Fibroblast of lung (primary cell): ENCODE measurements at places on chromosomes 4 and X.

DNA sequence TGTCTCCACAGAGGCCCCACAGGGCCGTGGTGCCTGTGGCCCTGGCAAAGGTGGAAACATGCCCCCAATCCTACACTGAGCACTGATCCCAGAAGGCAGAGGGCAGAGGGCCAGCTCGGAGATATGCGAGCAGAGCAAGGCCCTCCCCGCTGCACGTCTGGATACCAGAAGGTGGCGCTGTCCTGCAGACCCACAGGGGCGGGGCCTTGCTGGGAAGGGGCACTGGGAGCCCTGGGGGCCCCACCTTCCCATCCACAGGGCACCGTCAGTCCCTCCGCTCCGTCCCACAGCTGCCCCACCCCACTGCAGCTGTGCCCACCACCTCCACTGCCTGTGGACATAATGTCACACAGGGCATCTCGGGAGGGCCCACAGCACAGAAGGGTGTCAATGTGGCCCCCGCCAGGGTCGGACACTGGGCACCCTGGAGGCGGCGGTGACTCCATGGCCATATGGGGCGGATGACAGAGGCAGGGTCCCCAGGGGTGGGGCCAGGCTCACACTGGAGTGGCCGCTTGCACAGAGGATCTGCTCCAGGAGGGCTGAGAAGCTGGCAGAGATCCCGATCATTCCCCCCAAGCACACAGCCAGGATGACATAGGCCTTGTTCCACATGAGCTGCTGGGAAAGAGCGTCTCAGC is 4.8 kb downstream of the SLC49A3 start:
- peak; percentile 59 for DNase-seq

GRCh38 chr4:152041295-152041694 is 280.5 kb upstream of the GATB start:
- DNase-seq, result no peak

DNA sequence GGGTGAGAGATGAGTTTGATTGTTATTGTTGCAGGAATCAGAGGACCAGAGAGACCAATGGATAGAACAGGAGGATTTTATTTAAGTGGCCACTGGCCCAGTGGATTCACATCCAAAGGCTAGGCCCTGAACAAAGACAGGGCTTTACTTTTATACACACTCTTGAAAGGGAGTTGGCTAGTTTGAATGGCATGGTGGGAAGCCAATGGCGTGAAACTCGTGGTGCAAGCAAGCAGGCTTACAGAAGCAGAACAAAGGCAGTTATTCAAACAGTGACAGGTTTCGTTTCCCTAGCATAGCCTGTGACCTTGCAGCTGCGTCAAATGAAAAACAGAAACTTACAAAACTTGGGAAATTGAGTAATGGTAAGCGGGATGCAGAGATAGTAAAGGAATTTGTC is 110.2 kb upstream of the PRDX4 start:
- peak; percentile 2 for DNase-seq

GRCh38 chr4:117357437-117357836 is 272.1 kb upstream of the TRAM1L1 start:
- no peak for DNase-seq

DNA sequence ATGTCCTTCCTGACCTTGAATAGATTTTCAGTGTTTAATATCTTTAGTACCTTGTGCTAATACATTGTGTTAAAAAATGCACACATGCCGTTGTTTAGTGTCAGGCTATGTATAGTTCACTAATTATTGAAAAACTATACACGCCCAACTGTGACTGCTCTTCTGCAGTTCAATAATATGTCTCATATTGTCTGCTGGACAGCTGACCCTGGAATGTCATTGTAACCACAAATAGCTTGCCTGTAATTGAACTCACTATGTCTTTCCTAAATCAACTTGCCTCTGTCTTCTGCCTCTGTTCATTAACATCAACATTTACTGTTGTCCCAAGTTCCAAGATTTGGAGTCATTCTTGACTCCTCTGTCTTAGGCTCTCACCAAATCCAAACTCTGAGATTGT is 114.5 kb downstream of the TMA16 start:
- DNase-seq, result no peak

DNA sequence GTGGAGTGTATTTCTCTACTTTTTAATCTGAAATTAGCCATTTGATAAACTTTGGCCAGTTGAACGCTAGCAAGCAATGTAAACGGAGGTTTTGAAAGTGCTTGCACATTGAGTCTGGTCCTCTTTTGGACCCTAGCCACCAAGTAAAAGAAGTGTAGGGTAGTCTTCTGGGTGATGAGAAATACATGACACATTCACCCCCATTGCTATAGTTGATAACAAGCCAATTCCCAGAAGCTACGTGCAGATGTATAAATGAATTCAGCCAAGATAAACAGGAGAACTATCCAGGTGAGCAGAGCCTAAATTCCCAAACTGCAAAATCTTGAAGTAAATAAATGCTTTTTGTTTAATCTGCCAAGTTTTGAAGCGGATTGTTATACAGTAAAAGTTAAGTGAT is 965.4 kb upstream of the GRIA3 start:
- DNase-seq, result peak; percentile 5

- peak; percentile 14 for DNase-seq
Measured at GRCh38 chr4:142778430-142778829, 67.7 kb downstream of the INPP4B start.

- peak; percentile 4 for DNase-seq
Measured at GRCh38 chr4:178745203-178745602, 1303.0 kb upstream of the AGA start.

DNA sequence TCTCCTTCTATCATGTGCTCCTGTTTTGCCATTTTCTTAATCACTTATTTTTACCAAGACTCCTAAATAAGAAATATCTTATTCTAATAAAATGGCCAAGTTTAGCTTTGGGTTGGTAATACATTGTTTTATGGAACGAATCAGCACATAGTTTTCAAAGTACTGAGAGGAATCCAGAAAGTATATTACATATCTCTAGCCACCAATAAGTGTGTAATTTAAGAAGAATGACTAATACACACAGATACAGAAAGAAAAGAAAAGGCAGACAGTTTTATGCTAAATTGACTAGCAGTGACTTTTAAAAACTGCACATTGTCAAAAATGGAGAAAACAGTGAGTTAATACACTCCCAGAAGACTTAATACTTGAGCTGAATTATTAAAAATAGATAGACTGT is 167.0 kb upstream of the IL15 start:
- DNase-seq, result peak; percentile 19

GRCh38 chr4:156499684-156500083 is 471.9 kb downstream of the PDGFC start:
- no peak for DNase-seq

- DNase-seq, result no peak
Measured at GRCh38 chr4:145825255-145825654, 113.4 kb downstream of the ZNF827 start.

DNA sequence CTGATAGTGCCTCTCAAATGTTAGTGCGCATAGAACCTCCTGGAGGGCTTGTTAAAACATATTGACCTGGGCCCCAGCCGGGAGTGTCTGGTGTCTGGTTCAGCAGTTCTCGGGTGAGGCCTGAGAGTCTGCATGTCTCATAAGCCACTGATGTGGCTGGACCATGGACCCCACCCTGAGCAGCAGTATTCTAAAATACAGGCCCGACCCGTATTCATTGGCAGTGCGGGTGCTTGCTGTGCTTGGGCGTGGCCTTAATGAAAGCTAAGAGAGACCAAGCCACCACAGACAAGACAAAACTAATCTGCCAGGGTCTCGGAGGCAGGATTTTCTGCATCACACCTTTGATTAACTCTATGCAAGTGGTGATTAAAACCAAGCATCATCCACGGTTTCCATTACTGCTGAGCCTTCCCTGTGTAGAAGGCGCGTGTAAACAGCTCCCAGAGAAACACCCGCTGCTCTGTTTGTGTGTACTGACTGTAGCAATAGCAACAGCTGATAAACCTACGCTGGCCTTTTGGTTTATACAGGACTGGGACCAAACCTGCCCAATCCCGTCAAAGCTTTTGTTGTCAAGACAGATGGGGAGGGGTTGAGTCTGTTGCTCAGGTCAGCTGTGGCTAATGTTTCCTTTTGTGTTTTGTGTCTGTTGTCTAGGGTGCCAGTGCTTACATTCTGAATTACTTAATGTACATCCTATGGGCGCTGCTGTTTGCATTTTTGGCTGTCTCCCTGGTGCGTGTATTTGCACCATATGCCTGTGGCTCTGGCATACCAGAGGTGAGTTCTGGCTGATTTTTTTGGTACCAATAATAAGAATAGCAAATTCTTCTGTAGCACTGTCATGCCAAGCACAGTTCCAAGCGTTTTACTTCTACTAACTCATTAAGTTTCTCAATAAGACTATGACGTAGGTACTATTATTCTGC is 40.8 kb downstream of the CLCN4 start:
- peak; percentile 41 for DNase-seq

DNA sequence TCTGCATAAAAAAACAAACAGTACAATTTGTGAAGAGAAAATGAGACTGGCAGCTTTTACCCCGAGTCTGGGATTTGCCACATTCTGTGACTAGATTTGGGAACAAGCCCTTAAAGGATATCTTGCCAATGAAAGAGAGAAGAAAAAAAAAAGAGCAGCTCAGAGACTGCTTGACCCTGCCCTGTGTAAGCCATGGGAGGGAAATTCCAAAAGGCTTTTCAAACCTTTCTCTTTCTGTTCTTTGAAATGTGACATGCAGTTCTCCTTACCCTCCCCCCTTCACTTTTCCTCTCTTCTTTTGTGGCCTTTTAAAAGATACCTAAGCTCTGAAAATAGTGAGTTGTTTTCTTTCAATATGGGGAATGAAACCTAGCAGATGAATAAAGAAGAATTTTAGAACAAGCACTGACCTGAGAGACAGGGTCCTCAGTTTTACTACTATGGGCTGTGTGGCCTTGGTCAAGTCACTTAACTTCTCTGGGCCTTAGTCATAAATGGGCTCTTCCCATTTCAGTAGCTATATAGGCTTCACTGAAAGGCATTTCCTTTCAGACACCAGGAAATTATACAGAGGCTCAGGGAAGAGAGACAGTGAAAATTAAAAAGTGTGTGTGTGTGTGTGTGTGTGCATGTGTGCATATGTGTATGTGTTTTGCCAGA is 5.1 kb downstream of the CCDC160 start:
- DNase-seq, result no peak

GRCh38 chr4:52956691-52957090 is 94.6 kb downstream of the RASL11B start:
- no peak for DNase-seq

DNA sequence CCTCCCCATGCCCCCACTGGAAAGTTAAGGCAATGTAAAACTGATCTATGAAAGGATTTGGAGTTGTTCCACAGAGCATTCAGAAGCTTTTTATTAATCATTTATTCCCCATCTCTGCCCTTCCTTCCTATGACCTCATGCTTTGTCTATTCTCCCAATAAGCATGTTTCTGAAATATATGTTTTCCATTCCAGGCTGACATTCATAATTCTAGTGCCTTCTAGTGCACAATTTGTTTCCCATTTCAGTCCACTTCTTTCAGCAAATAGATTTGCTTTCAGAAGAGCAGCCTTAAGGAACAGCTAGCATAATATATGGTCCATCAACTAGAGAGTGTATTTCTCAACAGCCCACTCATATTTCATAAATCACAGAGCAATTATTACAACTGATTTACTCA is 77.1 kb upstream of the ATXN3L start:
- DNase-seq, result peak; percentile 74

DNA sequence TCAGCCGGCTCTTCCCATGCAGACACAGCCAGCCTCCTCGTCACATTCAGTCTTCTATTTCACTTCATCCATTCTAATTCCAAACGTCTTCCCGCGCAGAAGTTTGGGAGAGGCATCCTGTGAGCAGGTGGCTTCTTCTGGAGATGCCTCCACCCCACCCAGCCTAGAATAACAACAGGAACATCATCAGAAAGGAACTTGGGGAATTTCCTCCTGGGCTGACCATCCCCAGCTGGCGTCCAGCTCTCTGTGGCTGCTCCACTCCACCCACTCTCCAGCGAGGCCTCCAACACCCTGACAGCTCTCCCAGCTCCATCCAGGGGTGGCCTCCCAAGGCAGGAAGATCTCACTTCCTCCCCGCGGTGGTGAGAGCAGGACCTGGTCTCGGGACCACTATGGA is 5.5 kb upstream of the C4orf50 start:
- no peak for DNase-seq

- peak; percentile 56 for DNase-seq
Measured at GRCh38 chrX:3257471-3257870, 89.0 kb downstream of the MXRA5 start.

GRCh38 chrX:124679199-124679598 is 332.8 kb downstream of the SH2D1A start:
- no peak for DNase-seq

- DNase-seq, result no peak
Measured at GRCh38 chr4:169361756-169362155, 91.0 kb upstream of the SH3RF1 start.

GRCh38 chr4:109383823-109384222 is 49.8 kb upstream of the SEC24B start:
- DNase-seq, result no peak

GRCh38 chrX:154379569-154379951 is 465 bp downstream of the EMD start:
- no peak for DNase-seq

- no peak for DNase-seq
Measured at GRCh38 chr4:35500812-35501211, 743.5 kb downstream of the ARAP2 start.

DNA sequence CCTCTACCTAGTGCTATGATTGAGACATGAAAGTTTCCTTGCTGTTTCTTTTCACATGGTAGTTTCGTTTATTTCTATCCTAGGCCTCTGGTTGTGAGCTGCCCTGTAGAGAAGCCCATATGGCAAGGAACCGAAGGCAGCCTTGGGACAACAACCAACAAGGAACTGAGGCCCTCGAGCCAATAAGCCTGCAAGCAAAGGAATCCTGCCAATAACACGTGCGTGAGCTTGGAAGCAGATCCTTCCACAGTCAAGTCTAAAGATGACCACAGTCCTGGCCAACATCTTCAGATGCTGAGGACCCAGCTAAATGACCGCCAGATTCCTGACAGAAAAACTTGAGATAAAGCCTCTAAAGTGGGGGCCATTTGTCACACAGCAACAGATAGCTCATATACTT is 100.4 kb upstream of the FAM9B start:
- DNase-seq, result no peak

DNA sequence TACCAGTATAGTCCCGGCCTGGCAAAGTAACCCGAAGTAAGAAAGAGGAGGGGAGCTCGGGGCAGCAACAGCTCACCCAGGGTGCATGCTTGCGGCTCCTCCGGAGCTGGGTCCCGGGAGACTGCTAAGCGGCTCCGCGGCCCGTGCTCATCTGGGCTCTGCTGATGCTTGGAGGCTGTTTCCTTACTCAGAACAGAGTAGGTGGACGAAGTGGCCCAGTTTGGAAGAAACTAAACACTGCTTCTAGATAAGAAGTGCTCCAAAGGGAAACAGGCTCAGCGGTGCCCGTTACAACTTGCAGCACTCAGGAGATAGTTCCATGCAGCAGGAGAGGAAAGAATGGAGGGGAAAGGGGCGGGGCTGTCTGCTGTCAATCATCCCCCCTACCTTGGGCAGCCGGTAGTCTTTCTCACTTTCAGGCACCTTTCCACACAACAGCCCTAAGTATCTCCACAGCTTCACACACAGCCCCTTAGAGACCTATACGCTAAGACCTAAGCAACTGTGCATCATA is at the start of gene COL4A6:
TSS of gene COL4A6 (minus strand) at position 313 of the 514 bp plus-strand sequence. CDS start at position 87, 226 bp downstream.
- DNase-seq, result no peak
